ENCODE measurements at places on chromosomes 6 and 20.

- DNase-seq: no peak
Observed at GRCh38 chr20:38877483-38877882, 48.7 kb upstream of the FAM83D start.

DNA sequence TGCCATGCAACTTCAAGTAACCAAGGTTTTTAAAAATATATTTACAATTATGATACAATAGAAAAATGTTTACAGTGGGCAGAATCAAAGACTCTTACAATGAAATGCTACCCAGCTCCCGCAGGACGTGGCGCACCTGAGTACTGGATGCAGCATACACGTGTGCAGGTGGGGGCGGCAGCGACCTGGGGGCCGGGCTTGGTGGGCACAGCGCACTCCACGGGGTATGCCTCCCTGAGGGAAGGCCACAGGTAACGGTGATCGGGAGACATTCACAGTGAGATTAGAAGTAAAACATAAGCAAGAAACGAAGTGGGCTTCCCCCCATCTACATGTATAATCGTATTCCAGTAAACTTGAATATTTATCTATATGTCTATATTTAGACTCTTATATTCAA lies 54.2 kb downstream of the WDR27 start:
- no peak for DNase-seq

- DNase-seq: no peak
Observed at GRCh38 chr6:132746048-132746447, 11.7 kb downstream of the VNN2 start.

GRCh38 chr6:137711972-137712371 lies 155.1 kb upstream of the TNFAIP3 start:
- DNase-seq: no peak

DNA sequence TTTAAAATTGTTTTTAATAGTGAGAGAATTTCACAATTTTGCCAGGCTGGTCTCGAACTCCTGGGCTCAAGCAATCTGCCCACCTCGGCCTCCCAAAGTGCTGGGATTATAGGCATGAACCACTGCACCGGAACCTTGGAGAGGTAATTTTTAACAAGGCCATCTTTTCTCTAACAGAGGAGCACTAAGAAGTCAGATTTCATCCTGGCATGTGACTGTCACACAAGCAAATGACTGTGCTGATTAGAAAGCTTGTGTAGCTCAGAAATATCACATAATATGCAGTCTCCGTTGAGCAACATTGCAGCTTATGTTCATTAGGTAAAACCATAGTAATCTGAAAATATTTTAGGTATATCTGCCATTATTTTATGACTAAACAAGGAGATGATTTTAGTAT lies 156.0 kb downstream of the CCDC170 start:
- no peak for DNase-seq

DNA sequence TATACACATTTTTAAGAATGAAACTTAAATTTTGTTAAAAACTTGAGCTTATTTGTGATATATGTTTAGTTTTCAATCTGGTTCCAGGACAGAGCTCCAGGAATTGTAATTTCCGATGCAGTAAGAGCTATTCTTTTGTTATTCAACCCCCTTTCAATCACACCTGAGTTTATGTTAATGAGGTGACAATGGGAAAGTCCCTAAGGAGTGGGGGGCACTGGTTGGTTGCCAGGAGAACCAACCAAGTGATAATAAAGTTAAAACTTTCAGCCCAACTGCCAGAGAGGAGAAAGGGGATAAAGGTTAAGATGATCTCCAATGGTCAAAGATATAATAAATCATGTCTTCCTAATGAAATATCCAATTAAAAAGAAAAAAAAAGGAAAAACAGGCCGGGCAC lies 19.8 kb downstream of the MDN1 start:
- no peak for DNase-seq

GRCh38 chr6:32995448-32995847 lies 13.9 kb downstream of the HLA-DOA start:
- no peak for DNase-seq

GRCh38 chr6:33989016-33989854 lies 156.7 kb downstream of the GRM4 start:
- no peak for DNase-seq

DNA sequence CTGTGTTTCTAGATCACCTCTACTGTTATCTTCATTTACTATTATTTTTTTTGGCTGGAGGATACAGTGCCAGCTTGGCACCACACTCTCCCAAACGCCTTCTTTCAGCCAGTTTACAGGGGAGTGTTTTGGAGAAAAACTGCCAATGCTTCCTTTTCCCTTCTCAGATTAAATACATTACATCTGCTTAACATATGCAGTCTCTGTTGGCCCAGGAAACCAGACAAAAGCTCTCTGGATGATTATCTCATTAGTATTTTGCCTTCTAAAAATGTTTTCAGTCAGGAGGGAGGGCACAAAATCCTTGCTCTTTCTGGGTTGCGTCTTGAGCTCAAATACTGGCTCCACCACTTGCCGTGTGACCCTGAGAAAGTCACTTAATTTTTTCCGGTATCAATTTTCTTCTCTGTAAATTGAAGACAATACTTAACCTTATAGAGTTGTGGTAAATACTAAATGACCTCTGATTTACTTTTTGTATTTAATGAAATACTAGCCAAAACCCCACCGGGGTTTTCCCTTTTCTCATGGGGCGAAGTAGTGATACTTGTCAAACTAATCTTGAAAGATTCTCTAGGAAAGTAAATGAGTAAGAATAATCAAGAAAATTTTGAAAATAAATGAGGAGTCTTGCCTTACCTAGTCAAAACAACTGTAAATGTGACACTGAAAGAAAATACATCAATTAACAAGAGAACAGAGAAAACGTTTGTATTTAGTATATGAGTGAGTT lies 146.2 kb downstream of the MMS22L start:
- DNase-seq: no peak

DNA sequence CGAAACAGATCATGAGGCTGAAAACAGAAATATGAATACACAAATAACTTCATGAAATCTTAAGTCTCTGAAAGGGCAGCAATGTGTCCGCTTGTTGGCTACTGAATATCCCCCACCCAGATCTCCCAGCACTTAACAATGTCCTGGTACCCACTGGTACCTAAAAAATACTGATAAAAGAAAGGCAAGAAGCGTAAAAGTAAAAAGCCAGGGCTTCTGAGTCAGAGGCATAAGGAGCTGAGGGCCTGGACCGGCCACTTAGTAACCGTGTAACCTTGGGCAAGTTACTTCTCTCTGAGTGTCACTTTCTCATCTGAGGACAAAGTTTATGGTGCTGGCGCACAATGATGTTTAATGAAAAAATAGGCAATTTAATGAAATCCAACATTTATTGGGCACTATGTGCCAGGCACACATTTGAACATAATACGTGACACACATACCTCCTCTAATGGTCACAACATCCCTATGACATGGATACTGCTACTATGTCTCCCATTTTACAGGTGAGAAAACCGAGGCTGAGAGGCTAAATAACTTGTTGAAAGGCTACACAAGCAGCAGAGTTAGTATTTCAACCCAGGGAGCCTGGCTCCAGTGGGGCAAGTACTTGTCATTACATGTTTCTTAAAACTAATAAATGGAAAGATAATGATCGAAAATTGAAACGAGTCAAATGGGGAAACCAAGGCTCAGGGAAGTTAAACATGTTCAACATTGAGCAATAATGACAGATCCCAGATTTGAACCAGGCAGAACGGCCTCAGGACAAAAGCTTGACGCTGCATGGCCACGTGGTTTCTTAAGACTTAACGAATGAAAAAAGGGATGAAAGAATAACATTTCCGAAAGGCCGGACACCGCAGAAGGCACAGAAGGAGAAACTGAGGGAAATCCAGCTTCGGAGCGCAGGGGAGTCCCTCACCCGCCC lies 828 bp downstream of the TP53RK start:
- DNase-seq: no peak

GRCh38 chr6:16564436-16564835 lies 196.8 kb downstream of the ATXN1 start:
- no peak for DNase-seq

DNA sequence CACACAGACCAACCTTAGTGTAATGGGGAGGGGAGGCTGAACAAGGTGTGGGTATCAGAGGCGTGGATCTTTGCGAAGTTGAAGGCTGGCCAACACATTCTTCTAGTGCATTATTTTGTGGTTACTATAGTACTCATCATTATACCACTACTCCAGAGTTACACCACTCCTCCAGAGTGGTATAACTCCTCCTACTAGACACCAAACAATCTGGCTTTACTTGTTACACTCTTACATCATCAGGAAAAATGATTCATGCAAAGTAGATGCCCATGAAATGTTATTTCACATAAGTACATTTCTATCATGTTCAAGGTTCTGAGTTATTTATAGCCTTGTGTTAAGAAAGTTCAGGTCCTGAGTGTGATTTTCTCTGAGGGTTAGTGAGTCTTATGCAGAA lies 443.1 kb upstream of the OPRM1 start:
- DNase-seq: no peak

DNA sequence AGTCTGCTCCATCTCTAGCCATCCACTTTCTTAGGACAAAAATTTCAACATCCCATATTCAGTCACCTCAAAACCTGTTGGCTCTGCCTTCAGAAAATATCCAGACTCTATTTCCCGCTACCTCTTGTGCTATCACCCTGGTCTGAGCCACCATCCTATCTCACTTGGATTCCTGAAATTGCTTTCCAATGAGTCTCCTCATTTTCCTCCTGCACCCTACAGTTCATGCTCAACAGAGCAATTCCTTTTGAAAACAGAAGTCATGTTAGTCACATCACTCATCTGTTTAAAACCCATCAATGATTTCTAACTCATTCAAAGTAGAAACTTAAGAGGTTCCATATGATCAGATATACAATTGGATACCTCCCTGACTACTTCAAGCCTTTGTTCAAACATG lies 229.9 kb downstream of the ADGRG6 start:
- DNase-seq: no peak

GRCh38 chr6:136127873-136128272 lies 122.2 kb downstream of the MTFR2 start:
- DNase-seq: no peak

DNA sequence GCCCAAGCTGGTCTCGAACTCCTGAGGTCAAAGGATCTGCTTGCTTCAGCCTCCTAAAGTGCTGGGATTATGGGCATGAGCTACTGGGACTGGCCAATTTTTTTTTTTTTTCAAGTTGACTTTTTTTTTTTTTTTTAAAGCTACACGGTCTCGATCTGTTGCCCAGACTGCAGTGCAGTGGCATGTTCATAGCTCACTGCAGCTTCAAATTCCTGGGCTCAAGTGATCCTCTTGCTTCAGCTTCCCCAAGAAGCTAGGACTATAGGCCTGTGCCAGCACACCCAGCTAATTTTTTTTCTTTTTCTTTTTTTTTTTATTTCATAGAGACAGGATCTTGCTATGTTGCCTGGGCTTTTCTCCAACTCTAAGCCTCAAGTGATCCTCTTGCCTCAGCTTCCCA lies 59.5 kb downstream of the NCOA3 start:
- no peak for DNase-seq

GRCh38 chr20:17044891-17045290 lies 181.9 kb upstream of the PCSK2 start:
- DNase-seq: no peak

- no peak for DNase-seq
Observed at GRCh38 chr6:105105094-105105493, 74.7 kb downstream of the POPDC3 start.

DNA sequence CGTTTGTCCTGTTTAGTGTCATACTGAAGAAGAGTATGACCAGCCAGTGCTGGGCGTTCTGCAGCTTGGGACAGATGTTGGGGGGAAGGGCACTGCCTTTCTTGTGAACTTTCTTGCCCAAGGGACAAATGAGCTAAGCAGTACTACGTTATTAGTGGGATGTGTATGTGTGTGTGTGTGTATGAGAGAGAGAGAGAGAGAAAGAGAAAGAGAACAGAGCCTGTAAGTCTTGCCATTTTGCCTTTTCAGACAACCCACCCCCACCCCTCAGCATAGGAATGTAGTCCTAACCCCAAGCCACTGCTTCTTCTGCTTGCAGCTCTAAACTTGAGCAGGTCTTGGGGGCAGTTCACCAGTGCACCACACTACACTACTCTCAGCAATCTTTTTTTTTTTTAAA lies 45.5 kb downstream of the E2F3 start:
- no peak for DNase-seq

GRCh38 chr20:44743916-44744655 lies 1.6 kb upstream of the KCNK15 start:
- no peak for DNase-seq

GRCh38 chr6:8499540-8499939 lies 64.2 kb upstream of the SLC35B3 start:
- no peak for DNase-seq

DNA sequence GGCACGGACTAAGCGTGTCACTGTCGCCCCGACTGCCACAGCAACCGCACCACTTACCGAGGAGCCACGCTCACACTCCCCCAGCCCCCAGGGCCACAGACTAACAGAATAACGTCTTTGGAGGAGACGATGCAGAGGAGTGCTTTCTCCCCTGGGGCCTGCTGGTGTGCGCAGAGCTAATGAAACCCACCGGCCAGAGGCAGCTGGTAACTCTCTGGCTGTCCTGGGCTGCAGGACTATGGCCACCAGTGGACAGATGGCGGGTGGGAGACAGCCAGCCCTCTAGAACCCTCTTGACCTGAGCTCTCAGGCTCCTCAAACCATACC lies 228.0 kb downstream of the DLL1 start:
- no peak for DNase-seq

GRCh38 chr6:146133866-146134265 lies 105.0 kb downstream of the GRM1 start:
- DNase-seq: no peak

DNA sequence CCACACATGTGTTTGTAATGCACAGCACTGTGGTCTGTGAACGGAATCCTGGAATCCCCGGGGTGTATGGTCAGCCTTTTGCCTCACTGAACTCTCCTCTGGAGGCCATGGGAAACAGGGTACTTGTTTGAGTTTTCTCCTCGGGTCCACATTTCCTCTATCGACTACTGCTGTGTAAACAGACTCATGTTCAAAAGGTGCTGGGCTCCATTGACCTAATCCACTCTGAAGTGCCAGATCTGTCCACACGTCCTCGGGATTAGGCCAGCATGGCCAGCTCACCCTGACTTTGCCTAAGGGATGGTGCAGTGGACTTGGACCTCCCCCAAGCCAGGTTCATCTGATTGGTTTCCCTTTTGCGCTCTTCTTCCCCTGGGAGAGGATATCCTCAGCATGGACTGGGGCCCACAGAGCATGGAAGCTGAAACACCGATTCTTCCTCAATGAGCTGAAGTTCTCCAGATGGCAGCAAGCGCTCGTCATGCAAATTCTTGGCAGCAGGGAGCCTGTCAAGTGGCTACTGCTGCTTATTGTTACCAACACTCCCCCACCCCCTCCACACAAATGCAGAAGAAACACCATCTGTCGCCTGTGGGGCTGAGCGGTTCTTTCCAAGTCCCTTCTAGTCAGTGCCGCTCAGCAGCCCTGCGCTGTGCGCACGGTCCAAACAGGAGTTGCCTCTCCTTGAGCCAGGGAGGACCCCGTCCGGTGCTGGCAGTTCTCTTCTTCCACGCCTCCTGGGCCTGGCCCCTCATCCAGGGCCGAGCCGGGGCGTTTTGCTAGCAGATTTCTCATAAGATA lies 292.6 kb upstream of the MARCKS start:
- peak; percentile 88 for DNase-seq

DNA sequence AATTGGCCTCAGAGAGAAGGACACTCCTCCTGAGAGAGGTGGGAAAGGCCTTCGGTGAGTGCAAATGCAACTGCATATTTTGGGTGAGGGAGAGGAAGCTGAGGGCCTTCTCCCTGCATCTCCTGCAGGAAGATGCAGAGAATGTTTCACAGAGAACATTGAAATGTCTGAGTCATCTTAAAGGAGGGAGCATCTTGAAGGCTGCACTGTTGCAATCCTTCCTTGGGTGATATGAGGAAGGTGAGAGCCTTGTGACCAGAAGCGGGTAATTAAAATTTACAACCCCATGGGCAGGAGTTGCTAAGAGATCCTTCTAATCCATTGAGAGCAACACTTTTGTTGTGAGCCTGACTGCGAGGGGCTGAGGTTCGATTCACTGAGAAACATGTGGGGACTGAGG lies 375.7 kb upstream of the MARCKS start:
- no peak for DNase-seq
